Glutamatergic neuron (in vitro differentiated cells): ENCODE measurements at places on chromosomes 5 and 9.

GRCh38 chr5:110321117-110321516 lies 405.4 kb downstream of the TMEM232 start:
- no peak for DNase-seq

- peak; percentile 47 for DNase-seq
These were observed 33.5 kb downstream of the TLX3 start for GRCh38 chr5:171342362-171343111.

- DNase-seq, result no peak
These were observed 7.3 kb downstream of the CACFD1 start for GRCh38 chr9:133467101-133467500.

GRCh38 chr5:32833663-32834062 lies 122.5 kb downstream of the NPR3 start:
- DNase-seq, result no peak

DNA sequence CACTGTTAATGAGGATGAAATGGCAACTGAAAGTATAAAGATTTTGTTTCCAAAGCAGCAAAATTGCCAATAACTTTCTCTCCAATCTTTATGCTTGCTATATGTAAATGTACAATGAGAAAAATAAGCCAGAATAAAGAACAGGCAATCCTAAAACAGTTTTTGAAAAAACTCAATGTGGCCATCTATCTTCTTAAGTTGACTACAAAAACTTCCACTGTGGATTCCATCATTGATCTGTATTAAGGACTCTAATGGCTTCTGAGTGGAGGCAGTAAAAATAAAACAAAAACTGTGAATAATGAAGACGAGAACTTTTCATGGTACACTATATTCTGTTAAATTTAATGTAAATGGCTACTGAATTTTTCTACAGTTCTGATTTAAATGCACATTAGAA lies 382.9 kb downstream of the TMEM232 start:
- DNase-seq, result no peak

- no peak for DNase-seq
These were observed 37.0 kb downstream of the DUSP1 start for GRCh38 chr5:172733974-172734346.

DNA sequence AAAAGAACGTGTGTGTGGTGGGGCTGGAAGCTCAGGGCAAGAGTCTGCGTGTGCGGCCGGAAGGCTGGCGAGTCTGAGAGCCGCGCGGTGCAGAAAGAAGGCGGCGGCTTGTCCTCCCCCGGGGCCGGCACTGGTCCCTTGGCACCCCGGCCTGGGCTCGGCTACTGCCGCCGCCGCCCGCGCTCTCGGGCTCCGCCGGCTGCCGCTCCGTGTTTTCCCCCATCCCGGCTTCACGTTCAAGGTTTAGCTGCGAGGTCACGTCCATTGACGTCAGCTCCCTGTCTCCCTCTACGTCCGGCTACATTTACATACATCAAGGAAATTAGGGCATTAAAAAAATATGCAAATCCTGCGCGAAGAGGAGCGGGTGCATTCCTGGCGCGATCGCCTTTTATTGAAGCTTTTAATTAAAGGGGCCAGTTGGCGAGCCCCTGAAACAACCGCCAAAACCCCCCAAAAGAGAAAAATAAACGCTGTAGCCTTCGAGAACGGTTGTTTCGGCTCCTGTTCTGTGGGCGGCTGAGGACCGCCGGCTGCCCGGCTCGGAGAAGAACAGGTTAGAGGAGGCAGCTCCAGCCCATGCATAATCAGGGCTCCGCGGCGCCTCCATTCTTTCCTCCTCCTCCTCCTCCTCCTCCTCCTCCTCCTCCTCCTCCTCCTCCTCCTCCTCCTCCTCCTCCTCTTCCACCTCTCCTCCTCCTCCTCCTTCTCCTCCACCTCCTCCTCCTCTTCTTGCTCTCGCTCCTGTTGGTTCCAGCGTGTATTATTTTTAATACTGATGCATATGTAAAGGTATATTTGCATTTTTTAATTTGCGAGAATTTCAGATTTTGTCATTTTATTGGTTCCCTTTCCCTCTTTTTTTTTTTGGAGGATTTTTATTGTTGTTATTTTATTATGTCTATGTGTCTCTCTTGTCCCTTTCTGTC lies 207.0 kb downstream of the MEF2C start:
- peak; percentile 88 for DNase-seq

GRCh38 chr5:118043531-118043930 lies 944.8 kb downstream of the DTWD2 start:
- DNase-seq, result no peak

GRCh38 chr5:98750693-98751092 lies 22.8 kb upstream of the RGMB start:
- DNase-seq, result no peak

DNA sequence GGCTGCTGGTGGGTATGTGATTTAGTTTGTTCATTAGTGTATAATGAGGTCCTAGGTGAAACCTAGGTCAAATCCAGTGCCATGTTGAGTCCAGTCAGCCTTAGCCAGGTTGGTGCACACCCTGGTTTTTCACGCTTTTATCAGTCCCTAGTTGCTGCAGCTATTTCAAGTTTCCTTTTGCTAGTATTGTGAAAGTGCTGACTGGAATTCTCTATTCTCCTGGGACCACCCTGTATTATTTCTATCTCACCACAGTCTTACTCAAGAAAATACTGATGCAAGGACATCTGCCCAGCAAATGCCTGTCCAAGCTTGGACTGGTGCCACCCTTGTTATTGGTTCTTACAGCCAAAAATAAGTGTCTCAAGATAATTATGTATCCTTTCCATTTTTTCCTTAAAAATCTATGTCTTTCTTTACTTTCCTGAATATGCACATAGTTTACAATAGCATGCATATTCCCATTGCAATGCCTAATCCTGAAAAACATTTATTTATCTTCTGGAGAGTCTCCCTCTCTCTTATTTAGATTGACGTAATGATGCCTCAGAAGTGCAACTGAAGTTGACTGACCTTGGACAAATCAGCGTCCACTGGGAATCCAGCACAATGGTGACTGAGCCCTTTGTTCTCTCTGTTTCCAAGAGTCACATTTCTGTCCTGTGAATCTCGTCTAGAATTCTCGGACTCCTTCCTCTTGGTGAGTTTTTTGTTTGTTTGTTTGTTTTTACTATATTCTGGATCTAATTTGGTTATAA lies 1075.0 kb downstream of the CDH9 start:
- no peak for DNase-seq

GRCh38 chr9:84974855-84975254 lies 305.3 kb downstream of the NTRK2 start:
- no peak for DNase-seq

DNA sequence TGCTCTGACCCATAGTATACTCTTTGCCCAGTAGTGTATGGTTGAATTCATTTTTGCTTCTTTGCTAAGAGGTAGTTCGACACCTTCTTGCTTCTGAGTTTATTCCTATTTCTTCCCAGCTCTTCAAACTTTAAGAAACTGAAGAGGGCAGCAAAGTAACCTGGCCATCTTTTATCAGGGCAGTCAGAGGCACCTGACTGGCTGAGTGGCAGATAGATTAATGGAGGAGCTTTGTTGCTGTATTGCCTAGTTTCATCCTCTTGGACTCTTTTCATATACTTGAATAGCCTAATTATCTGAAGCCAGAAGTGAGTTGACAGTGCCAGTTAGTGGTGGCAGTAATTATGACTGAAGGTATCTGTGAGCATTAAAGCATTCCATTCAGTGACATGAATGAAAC lies 82.5 kb downstream of the UHRF2 start:
- DNase-seq, result no peak

DNA sequence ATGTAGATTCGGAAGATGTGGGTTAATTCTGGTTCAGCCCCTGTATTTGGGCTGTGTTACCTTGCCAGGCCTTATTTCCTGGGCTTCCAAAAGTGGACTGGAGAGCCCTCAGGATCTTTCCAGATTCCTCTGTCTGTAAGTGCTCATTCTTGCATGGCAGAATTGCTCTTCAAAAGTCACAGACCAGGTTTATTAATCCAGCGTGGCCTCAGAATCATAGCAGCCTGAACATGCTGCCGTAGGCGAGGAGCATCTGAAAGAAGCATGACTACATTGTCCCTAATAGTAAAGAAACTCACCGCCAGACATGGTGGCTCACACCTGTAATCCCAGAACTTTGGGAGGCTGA lies 307.8 kb downstream of the GADD45G start:
- no peak for DNase-seq

DNA sequence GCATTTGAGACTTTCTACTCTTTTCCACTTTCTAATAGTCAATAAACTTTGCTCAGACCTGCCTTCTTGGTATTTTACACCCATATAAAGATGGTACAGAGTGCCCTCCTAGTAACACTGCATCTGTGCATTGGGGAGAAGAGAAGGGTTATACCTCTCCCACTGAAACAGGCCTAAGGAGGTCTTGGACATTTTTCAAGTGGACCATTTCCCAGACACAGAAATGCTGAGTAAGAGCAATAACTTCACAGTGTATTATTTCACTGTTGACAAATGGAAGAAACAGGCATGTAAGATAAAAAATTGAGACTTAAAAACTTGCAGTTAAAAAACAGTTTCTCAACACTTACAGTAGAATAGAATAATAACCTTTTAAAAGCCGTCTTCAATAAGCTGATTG lies 1224.0 kb upstream of the CDH18 start:
- DNase-seq, result no peak

GRCh38 chr9:80843028-80843427 lies 846.3 kb downstream of the TLE1 start:
- no peak for DNase-seq

GRCh38 chr9:128638580-128638979 lies 18.1 kb downstream of the DYNC2I2 start:
- no peak for DNase-seq

DNA sequence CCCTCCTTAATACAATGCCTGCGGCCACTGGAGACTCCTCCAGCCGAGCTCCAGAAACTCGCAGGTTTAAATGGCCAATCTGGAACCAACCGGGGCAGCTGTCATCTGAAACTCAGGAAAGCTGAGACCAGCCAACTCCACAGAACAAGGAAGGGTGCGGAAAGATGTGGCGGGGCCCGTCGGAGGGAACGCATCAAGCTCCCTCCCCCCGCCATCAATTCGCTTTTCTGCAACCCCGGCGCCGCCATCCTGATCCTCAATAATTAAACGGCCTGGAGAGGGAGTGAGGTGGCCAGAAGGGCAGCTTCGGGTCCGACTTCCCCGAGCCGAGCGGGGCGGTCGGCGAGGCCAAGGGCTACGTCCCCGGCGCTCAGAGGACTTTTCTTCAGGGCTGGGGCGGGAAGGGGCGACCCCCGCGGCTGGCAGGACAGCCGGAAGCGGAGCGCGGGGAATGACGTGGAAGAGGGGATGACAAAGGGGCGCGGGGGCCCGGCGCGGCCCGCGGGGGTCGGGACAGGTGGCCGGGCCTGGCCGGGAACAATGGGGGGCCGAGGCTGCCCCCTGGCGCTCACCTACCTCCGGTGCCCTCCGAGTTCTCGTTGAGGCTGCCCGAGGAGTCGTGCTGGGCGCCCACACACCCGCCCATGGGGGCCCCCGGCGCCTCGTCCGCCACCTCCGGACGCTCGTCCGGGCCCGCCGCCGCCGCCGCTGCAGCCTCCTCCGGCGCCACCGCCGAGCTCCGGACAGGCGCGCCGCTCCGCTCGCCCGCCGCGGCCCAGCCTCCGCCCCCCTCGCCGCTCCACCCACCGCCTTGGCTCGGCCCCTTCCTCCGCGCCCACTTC lies at the start of gene UBTD2:
TSS of gene UBTD2 (minus strand) at position 745 of the 842 bp plus-strand sequence. CDS start at position 646, 99 bp downstream.
- DNase-seq, result peak; percentile 85

DNA sequence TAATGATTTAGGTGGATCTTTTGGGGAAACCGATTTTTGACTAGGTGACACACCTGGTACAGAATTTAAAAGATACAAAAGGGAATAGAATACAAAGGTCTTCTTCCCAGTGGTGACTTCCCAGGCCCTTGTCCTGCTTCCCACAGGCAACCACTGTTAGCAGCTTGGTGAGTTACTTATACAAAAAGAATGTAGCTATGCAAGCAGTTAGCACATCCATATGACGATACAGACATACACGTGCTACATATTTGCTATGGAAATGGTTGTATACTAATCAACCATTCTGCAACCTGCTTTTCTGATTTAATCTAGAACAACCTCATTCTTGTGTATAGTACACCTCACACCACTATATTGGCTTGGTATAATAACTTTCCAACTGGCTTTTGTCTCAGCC lies 51.0 kb downstream of the OTULIN start:
- DNase-seq, result no peak

DNA sequence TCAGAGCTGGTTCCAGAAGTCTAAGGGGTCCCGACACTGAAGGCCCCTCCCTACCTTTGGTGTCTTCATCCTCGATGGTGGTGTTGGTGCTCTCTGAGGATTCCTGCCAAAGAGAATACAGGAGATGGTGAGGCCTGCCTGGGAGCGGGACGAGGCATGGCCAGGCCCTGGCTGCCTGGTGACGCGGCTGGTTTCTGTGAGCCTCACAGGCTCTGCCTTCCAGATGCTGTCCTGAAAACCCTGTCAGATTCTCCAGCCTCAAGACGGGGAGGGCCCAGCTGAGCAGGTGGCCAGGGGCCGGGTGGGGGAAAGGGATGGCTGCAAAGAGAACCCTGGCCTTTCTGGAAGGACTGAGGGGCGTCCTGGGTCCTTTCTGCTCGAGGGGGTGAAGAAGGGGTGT lies 48.8 kb downstream of the SLC6A7 start:
- DNase-seq, result no peak

- DNase-seq, result no peak
These were observed 48.8 kb upstream of the GALNT10 start for GRCh38 chr5:154141745-154142221.

DNA sequence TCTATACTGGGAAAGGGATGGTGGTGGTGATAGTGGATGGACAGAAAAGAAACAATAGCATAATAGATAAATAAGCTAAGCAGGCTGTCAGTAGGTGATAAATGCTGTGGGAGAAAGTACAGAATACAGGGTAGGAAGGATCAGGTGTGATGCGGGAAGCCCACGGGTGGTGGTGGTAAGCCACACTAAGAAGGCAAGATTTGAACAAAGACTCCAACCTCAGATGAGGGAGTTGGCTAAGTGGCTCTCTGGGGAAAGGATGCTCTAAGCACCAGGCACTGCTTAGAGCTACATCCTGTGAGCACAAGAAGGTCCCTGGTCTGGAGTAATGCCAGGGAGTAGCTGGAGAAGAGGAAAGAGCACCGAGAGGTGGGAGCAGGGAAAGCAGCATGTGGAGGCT lies 151.6 kb upstream of the KLF9 start:
- DNase-seq, result no peak

DNA sequence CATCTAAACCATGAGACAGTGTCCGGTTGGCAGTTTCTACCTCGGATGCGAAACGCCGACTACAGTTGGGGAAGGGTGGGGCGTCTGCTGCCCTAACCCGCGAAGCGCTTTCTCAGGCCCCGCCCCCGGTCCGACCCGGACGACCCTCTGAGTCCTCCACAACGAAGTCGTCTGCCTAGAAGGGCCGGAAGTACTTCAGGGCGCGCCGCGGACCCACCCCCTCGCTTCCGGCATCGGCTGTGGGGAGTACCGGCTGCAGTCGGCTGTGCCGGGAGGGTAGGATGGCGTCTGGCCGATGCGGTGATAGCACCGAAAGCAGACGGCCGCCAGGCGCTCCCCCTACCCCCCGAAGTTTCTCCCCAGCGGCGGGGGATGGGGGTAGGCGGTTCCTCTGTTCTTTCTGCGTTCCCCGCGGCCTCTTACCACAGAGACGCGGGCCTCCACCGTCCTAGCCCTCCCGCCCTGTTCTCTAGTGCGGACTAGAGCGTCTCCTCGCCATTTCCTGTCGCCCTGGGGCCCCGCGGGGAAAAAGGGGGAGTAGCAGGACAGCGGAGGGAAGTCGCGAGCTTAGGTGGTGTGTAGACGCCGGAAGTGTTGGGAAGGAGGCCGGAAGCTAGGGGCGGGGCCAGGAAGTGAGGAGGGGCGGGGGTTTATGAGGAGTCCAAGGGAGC lies at the start of gene TRIM41:
TSS of gene TRIM41 (plus strand) at position 224 of the 671 bp plus-strand sequence. CDS start 719 bp downstream, outside the sequence.
- peak; percentile 99 for DNase-seq

GRCh38 chr9:119677811-119678505 lies 308.7 kb upstream of the BRINP1 start:
- no peak for DNase-seq
